Kasumi-1 (cell line): ENCODE measurements at places on chromosomes 12 and 14.

GRCh38 chr14:34851395-34851794 is 23.8 kb downstream of the BAZ1A start:
- DNase-seq, result no peak

DNA sequence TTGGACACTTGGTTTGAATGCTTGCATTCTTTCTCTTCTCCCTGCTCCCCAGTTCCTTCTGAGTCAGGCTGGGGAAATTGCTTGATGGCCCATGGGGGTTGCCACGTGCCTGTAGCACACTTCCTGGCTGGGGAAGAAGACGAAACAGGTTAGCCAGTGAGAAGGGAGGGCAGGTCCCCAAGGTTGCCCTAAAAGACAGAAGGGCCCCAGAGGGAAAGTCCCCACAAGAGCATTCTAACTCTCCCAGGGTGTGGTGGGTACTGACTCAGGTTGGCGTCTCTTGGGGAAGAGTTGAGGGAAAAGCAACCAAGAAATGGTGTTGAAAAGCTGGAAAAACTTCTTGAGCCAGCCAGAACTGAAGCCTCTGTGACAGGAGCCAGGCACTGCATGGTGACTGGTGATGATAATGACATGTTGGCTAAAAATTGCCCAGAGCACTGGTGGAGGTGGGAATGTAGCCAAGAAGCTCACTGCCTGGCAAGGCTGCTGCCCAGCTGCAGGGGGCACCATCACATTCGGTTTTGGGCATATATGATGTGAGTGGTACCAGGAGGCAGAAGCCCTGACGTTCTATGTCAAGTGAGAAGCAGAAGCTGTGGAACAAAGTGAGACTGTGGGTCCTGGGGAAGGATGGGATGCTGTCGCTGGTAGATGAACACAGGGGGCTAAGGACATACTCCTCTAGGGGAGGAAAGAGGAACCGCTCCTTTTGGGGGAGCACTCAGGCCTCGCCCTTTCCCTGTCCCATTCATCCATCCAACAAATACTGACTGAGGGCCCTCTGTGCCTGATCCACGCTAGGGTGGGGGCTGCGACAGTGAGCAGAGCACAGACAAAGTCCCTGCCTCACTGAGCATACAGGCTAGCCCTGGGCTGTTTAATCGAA is 8.1 kb upstream of the RABGGTA start:
- no peak for DNase-seq

DNA sequence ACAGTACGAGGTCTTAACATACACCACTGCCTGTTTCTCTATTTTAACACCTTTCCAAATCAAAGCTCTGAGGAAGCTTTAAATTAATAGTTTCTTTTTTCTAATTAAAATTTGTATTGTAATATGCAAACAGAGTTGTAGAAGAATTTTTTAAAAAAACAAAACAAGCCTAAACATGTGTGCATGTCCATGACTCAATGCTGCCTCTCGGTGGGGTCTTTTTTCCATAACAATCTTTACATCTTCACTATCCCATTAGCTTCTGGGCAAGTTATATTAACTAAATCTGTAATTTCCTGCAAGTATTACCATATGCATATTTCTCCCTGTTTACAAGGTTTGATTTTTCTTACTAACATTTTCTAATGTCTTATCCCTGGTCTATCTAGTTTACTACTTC is 143.9 kb upstream of the NAV3 start:
- DNase-seq, result peak; percentile 59

GRCh38 chr14:99724196-99724891 is 40.2 kb downstream of the CYP46A1 start:
- DNase-seq, result no peak

DNA sequence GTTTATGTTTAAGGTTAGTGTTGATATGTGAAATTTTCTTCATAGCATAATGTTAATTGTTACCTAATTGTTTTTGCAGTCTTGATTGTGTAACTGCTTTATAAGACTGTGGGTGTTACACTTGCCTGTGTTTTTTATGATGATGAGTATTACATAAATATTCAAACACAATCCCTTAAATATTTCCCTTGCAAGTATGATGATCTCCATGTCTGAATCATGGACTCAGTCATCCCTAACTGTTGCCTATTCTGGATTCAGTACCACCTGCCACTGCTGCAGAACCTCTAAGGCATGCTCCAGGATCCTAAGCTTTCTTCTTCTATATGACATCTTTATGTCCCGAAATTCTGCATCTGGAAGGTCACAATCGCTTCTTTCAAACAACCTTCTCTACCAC is 246.3 kb upstream of the CLEC14A start:
- DNase-seq, result no peak

GRCh38 chr14:65304239-65304638 is 108.3 kb upstream of the FUT8 start:
- DNase-seq, result no peak

DNA sequence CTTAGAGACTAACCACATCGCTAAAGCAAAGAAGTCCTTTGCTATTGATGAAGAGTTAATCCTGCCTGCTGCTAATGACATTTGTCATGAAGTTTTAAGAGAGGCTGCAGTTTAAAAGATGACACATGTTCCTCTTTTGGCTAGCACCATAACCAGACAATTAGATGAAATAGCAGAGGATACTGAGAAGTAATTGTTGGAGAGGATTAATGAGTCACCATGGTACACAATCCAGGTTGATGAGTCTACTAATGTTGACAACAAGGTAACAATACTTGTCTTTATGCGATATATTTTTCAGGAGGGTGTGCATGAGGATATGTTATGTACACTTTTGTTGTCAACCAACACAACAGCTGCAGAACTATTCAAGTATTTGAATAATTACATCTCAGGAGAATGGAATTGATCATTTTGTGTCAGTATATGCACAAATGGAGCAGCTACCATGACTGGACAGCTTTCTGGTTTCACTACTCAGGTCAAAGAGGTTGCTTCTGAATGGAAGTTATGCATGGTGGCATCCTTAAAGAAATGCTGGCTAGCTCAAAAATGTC is 56.7 kb downstream of the LRRIQ1 start:
- DNase-seq, result no peak

GRCh38 chr12:123860377-123860776 is 98.3 kb downstream of the DNAH10 start:
- DNase-seq, result no peak

GRCh38 chr12:107242189-107242588 is 148.8 kb upstream of the CRY1 start:
- no peak for DNase-seq

GRCh38 chr12:95848575-95849388 is 10.0 kb upstream of the SNRPF start:
- no peak for DNase-seq

DNA sequence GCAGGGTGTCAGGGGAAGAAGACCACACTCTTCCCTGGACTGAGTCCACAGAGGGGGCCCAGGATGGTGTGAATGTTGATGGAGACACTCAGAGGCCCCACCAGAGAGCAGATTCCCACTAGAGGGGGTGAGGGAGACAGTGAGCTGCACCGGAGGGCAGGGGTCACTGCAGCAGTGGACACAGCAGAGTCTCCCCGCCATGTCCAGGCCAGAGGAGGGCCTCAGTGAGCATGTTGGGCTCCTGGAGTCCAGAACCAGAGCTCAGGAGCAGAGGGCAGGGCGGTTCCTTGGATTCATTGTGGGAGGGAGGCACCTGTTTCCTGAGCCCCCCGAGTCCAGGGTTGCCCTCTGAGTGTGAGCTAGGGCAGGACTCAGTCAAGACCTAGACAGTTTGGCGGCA is 1.8 kb upstream of the KRT82 start:
- no peak for DNase-seq

DNA sequence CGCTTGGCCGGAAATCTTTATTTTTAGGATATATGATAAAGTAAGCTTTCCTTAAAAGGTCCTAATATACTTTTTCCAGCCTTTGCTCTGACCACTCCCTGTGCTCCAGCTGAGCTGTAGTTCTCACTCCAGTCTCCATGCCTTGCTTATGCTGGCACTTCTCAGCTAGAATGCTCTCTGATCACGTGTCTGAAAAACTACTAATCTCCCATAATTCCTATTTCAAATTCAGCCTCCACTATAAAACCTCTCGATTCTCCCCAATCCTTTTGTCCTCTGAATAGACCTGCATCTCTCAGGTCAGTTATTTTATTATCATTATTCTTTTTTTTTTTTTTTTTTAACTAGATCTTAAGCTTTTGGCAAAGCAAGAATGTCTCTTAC is 3.7 kb downstream of the BIN2 start:
- no peak for DNase-seq

DNA sequence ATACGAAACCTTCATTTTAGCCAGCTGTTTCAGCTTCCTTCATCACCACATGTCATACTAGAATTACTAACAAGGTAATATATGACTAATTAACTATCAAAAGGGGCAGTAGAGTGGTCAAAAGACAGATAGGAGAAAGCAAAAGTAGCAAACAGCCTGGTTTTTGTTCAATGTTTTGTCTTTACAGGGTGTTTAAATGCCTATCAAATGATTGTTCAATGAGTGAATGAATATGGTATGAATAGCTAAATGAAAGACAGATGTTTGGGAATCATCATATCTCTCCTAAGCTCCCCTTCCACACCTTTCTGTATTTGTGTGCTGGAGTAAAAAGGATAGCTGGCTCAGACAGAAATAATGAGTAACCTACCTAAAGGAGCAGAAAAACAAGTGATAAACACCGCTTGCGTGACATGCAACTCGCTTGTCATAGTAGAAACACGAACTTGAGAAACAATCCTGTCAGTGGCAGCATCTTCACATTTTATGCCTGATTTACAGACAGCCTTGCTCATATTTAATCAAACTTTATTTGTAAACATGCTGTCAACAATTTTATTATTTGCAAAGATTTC is 34.2 kb downstream of the ABCC9 start:
- no peak for DNase-seq

DNA sequence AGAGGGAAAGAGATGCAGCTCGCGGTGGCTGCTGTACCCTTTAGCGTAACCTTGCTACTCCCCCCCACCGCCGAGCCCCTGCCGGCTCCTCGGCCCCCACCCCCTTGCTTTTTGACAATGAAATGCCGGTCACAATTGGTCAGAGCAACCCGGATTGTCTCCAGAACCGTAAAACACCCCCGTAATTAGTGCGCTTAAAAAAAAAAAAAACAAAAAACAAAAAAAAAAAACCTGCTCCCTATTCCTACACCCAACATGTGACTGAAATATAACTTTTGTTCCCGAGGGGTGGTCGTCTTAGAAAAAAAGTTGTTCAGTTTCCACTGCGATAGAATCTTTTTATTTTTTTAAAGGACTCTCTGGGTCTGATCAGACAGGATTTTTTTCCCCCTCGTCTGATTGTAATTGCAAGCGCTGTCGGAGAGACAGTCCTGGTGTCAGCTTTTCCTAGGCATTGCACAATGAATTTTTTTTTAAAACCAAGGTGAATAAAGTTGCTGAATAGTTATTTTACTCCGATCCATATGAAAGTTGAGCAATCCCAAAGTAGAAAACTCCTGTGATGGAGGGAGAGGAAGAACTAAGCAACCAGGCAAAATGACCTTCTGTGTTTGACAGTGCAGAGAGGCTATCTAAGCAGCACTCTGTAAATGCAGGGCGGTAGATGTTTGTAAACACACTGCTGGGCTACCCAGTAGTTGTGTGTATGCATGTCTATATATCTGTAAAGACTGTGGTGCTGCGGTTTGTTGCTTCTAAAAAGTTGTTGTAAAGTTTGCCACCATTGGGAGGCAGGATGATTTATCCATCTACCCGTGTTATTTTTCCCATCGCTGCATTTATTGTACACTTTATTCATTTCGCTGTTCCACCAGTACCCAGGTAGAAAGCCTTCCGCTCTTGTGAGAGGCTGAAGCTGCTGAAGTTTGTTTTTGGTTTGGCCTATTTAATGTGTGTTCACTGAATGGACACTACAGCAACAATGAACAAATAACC is 1.1 kb downstream of the ETV6 start:
- no peak for DNase-seq

GRCh38 chr12:22670762-22671161 is 45.8 kb downstream of the ETNK1 start:
- peak; percentile 23 for DNase-seq

- peak; percentile 86 for DNase-seq
These were observed 17.1 kb downstream of the FOS start for GRCh38 chr14:75295491-75296345.

- DNase-seq, result no peak
These were observed 170.7 kb downstream of the ADCK1 start for GRCh38 chr14:77970646-77971045.

DNA sequence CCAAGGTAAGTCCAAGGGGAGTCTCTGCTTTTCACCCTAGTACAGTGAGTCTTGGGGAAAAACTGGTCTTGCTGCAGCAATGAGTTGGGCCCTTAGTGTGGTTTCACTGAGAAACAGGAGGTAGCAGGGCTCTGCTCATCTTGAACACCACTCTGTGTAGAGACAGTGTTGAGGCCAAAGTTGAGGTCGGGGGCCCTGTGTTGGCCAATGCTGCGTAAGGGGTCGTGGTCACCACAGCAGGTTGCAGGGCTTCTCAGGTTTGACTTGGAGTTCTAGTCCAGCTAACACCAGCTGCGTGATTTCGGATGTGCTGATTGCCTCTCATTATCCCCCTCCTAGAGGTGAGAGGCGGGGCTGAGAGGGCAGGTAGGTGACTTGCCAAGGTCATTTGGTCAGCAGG is 807.5 kb downstream of the VRK1 start:
- DNase-seq, result no peak

GRCh38 chr12:75481013-75481705 is 604 bp downstream of the GLIPR1 start:
- DNase-seq, result peak; percentile 71

DNA sequence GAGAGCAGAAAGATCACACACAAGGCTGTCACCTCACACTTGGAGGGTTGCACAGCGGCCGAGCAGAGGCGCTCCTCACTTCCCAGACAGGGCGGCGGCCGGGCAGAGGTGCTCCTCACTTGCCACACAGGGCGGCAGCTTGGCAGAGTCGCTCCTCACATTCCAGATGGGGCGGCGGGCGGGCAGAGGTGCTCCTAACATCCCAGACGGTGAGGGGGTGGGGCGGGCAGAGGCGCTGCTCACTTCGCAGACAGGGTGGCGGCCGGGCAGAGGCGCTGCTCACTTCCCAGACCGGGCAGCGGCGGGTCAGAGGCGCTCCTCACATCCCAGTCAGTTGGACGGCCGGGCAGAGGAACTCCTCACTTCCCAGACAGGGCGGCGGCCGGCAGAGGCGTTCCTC is 9.1 kb downstream of the TMBIM4 start:
- DNase-seq, result no peak

DNA sequence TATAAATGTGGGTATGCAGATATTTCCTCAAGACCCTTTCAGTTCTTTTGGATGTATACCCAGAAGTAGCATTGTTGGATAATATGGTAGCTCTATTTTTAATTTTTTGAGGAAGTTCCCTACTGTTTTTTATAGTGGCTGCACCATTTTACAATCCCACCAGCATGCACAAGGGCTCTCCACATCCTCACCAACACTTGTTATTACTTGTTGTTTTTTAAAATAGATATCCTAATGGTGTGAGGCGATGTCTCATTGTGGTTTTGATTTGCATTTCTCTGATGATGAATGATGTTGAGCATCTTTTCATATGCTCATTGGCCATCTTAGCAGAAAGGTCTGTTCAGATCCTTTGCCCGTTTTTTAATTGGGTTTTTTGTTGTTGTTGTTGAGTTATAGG is 47.1 kb downstream of the DIP2B start:
- DNase-seq, result no peak
